ENCODE measurements at places on chromosomes 6 and 20.

DNA sequence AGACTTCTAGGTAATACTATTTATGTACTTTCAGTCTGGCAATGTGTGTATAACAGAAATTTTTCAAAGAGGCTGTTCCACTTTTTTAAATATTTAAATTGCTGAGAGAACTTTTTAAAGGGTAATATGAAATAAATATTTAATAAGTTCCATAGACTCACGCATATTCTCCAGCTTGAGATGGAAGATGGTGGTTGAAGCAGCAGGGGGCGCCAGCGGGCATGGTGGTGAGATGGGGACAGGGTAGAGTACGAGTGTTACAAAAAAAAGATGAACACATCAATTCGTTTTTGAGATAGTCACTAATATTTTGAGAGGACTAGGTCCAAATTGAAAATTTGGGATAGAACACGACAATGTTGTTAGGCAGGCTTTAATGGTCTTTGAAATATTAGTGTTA, 68.4 kb downstream of the RSPO3 start:
- DNase-seq: peak; percentile 48

GRCh38 chr6:157150076-157150475, 173.2 kb downstream of the TMEM242 start:
- no peak for DNase-seq

DNA sequence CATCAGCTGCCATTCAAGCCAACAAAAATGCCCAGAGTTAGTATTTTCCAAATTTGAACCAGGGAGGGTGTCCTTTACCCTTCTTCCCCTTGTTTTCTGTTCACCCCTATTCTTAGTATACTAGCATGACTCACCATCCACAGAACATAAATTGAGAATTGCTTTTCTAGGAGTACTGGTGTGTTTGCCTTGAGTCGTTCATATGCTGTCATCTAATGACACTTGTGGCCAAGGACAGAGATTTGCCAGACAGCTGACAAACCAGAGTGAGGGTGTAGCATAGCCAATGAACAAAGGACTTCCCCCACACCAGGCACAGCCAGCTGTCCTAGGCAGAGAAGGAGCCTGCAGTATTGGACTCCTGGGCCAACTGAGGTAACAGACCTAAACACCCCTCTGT, 62.2 kb downstream of the FILIP1 start:
- DNase-seq: no peak

GRCh38 chr6:57130661-57131177, 40.7 kb downstream of the ZNF451 start:
- DNase-seq: no peak

DNA sequence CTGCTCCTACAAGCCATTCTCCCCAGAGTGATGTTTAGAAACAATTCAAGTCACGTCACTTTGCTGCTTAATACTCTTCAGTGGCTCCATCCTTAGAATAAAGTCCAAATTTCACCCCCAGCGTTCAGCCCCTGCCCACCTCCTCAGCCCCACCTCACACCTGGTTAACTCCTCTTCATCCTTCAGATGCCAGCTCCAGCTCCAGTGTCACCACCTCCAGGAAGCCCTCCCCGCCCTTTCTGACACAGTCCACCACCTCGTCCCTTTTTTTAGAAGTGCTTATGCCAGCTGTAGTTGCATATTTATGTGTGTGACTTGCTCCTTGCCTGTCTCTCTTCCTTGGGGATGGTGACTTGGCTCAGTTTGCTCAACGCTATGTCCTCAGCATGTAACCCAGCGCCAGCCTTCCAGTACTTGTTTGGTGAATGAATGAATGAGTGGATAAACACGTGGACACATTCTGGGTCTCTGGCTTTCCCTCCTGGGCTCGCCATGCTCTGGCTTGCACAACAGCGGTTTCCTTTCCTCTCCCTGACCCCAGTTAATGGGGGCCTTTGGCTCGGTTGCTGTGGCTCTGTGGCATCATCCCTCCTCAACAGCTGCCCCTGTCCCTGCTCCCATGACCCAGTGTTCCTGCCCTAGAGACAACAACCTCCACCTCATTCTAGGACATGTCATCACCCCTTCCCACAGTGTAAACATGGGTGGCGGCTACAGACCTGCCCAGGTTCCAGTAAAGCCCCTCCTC, 3.7 kb upstream of the IP6K3 start:
- no peak for DNase-seq

- no peak for DNase-seq
Observed at GRCh38 chr6:155985660-155986138, 530.1 kb upstream of the NOX3 start.

- no peak for DNase-seq
Observed at GRCh38 chr6:168504366-168504765, 63.4 kb downstream of the SMOC2 start.

DNA sequence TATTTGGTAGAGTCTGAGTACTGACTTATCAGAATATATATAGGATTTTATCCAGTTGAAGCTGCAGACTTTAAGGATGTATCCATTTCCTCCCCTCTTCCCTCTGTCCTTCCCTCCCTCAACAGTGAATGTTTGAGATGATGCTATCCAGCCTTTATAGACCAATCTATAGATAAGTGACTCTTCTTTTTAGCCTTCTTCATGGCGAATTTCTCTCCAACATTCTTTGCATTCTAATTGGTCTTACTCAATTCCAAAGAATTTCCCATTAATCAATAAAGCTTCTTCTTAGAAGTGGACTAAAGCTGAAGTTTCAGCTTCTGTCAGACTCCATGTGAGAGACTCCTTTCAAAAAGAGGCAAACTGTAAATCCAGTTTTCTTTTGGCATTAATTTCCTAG, 99.3 kb downstream of the AIG1 start:
- DNase-seq: no peak

DNA sequence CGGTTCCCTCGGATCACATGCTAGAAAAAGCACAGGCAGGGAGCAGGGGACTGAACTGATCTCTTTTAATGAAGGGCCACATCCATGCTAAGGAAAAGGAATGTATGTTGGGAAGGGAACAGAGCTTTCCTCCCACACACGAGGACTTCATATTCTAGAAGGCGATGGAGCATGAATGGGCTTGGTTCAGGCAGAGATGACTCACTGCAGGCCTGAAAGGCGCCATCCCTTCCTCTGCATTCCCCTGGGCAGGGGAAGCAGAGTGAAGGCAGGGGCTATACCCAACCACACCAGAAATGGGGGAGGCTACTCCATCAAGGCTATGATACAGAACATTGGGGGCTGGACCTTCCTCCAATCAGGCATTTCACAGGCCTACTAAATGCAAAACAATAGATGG, 30.6 kb downstream of the ELMO2 start:
- DNase-seq: no peak

DNA sequence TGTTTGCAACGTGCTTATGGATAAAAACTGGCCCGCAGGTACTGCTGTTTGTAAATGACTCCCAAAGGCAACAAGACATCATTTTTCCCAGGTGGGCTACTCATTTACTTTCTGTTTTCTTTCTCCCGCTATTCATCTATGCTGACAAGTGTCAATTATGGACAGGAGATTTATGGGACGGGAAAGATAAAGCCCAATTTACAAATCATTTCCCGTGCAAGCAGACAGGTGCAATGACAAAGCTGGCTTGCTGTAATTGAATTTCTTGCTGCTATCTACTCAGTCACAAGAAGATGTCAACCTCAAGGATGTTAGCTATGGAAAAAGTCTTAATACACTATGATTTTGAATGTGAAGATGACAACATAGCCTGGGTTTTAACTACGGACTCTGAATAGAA, 125.5 kb downstream of the EPHA7 start:
- no peak for DNase-seq

- DNase-seq: no peak
Observed at GRCh38 chr6:148432462-148433195, 90.0 kb downstream of the SASH1 start.

- DNase-seq: no peak
Observed at GRCh38 chr20:62489186-62489931, 13.6 kb upstream of the GATA5 start.

DNA sequence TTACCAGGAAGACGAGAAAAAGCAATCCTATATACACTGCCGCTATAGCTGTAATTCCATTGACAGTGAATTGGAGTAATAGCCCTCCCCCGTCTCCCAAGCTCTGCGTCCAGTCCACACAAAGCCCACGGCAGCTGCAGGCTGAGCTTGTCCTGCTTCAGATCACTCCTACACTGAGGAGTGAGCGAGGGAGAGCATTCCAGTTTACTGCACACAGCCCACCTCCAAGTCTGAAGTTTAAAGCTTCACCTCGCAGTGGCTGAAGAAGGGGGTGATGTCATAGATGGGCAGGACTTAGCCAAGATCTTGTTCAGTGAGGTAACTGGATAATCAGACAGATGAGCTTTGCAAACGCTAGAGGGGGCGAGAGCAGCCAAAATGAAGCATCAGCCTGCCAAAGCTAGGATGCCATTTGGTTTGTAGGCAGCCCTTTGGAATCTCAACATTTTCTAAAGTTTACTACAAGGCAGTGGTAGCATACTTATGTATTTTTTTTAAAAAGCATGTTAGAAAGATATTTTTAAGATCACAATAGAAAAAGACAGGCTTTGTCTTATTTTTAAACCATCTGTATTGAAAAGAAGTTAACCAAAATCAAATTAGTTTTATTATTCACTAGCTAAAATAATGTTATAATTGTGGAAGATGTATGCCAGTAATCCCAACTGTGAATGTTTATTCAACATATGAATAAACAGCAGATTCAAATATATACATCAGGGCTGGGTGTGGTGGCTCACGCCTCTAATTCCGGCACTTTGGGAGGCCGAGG, at the start of gene FLRT3:
TSS of gene FLRT3 (minus strand) at position 213 of the 772 bp plus-strand sequence. CDS start 10,106 bp downstream, outside the sequence.
- DNase-seq: no peak

DNA sequence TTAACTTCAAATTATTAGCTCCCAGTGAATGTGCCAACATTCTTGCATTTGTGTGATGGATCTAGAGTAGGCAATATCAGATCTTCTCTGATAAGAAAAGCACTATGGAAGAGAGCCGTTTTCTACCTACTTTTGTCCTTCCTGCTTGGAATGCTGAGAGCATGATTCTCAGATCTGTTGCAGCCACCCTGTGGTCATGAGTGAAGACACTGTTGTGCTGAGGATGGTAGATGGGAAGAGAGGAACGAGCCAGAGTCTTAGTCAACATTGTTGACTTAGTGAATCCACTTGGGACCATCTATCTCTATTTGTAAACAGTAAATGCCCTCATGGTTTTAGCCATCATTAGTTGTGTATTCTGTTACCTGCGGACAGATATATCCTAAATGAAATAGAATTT, 202.6 kb downstream of the CD109 start:
- no peak for DNase-seq

- no peak for DNase-seq
Observed at GRCh38 chr20:17761604-17762003, 61.8 kb downstream of the BANF2 start.

GRCh38 chr6:160991406-160992060, at the start of gene MAP3K4:
TSS of gene MAP3K4 (plus strand) at chr6:160991769. CDS start at chr6:160991932, 163 bp downstream.
- DNase-seq: peak; percentile 83

- no peak for DNase-seq
Observed at GRCh38 chr20:59749301-59749700, 145.0 kb downstream of the PHACTR3 start.

DNA sequence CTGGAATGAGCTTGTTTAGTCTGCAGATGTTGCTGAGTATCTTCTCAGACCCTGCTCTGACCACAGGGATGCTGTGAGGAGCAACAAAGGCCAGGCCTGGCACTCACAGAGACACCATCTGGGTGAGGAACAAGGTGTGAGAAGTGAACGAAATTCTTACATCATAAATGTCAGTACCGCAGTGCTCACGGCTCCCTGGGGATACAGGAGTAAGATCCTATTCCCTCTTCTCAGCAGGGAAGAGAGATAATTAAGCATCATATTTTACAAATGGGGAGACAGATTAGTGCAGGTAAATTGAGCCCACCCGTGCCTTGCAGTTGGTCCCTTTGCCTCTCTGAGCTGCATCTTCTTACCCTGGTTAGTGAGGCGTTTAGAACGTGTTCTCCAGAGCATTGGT, 106.2 kb downstream of the DTD1 start:
- no peak for DNase-seq

DNA sequence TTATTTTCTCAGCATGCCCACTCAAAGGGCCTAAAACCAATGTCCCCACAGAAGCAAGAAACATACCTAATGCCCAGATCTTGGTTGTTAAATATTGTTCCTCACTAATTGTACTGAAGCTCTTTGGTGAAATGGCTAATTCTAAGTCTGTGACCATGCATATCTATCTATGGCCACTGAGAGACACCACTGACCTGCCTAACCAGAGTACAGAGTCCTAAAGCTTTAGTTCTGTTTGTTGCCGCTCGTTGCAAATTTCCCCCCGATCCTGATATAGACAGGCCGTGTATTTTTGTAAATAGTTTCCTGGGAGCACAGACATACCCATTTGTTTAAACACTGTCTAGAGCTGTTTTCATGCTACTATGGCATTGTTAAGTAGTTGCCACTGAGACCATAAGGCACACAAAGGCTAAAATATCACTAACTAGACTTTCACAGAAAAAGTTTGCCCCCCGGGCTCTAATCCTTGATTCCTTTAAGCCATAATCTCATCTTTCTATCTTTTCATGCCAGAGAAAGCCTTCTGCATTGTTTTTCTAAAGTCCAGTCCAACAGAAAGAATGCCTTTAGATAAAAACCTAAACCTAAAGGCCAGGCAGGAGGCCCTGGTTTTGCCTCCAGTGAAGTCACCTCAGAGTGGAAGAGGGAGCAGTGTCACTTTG, 48.7 kb downstream of the DNAAF9 start:
- no peak for DNase-seq

- DNase-seq: no peak
Observed at GRCh38 chr6:54784011-54784410, 62.6 kb upstream of the FAM83B start.

DNA sequence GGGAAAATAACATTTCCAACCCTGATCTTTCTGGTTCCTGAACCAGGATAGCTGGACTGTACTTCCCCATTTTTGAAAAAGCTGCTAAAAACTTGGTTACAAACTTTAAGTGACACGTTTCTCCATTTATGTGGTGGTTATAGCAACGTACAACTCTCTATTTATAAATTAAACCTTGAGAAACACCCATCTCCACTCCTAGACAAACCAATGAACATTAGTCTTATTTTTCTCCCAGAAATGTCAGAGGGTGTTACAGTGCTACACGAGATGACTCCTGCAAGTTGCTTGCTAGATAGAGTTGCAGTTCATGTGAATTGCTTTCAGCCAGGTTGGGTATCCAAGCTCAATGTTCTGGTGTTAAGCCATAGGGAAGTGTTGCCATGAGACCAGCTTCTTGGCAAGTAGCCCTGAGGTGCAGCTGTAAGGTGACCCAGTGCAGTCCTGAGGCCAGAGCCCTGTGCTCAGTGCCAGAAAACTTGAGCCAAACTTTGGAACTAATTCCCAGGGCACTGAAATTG, 51.3 kb upstream of the REV3L start:
- no peak for DNase-seq

- DNase-seq: no peak
Observed at GRCh38 chr6:68628161-68628560, 6.9 kb upstream of the ADGRB3 start.

- DNase-seq: no peak
Observed at GRCh38 chr6:78910591-78911171, 43.3 kb downstream of the IRAK1BP1 start.

DNA sequence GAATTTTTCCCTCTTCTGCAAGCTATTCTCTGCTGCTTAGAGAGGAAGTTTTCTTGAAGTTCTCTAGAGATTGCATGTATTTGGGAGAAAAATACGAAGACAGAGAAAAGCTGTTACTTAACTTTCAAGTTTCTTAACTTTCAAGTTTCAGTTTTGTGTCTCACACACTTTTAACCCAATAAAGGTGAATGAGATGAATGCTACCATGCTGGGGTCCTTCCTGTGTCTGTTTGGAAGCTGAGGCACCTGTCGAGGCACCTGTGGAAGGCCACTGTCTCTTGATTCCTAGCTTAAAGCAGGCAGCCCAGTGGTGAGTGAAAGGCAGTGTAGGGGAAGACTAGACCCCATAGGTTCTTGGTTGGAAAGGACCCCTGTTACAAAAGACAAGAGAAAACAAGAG, 372.8 kb upstream of the JARID2 start:
- no peak for DNase-seq

Data from CD4-positive, alpha-beta T cell treated with Interleukin-10 for 1 hour (primary cell).